ENCODE measurements at places on chromosomes 13 and 19.
A peak's percentile ranks its signal among the peaks of the same experiment; 100 is the strongest.

DNA sequence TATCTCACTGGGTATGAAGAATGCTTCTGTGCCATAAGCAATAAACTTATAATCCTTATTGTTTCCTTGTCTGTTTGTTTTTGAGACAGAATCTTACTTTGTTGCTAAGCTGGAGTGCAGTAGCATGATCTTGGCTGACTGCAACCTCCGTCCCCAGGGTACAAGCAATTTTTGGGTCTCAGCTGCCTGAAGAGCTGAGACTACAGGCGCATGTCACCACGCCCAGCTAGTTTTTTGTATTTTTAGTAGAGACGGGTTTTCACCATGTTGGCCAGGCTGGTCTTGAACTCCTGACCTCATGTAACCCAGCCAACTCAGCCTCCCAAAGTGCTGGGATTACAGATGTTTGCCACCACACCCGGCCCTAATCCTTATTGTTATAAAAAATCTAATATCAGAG lies 112.5 kb downstream of the MYO16 start:
- DNase-seq, result no peak

DNA sequence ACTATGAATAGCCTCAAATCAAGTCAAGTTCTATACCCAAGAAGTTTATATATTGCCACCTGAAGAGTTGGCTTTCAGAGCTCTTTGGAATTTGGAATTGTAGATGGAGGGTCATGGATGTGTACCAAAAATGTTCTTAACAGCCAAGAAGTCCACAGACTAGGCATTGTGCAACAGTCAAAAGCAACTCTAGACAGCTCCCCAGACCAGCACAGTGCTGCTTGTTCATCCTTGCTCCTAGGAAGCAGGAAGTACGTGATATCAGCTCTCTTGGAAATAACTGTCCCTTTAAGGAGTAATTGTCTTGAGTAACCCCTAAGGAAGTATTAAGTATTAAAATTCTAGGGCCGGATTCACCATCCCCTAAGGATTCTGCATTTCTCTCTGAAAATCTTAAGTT lies 30.7 kb upstream of the IL17D start:
- DNase-seq, result no peak

- DNase-seq, result no peak
Measured at GRCh38 chr13:98651744-98652143, 74.8 kb upstream of the STK24 start.

DNA sequence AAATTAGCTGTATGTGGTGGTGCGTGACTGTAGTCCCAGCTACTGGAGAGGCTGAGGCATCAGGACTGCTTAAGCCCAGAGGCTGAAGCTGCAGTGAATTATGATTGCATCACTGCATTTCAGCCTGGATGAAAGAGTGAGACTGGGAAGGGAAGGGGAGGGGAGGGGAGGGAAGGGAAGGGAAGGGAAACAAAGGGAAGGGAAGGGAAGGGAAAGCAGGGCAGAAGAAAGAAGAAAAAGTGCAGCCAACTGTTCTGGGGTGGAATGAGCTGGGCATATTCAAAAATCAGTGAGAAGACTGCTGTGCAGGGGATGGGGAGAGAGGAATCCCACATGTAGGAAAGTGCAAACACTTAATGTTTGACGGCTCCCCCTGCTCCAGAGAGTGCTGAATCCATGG lies 905.5 kb downstream of the UQCRFS1 start:
- DNase-seq, result no peak

DNA sequence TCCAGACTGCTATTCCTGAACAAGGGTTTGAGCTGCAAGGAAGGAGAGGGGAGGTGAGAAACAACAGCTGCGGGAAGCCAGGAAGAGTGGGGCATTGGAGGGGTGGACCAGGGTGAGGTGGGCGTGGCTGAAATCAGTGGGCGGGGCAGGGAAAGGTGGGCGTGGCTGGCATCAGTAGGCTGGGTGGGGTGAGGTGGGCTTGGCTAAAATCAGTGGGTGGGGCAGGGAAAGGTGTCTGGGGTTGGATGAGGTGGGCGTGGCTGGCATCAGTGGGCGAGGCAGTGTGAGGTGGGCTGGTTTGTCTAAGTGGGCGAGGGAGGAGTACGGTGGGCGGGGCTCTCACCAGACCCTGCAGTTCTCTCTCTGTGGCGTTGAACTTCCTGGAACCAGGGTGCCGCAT lies 87.6 kb downstream of the MUC16 start:
- DNase-seq, result no peak

- no peak for DNase-seq
Measured at GRCh38 chr13:79681069-79681468, 200.1 kb downstream of the NDFIP2 start.

DNA sequence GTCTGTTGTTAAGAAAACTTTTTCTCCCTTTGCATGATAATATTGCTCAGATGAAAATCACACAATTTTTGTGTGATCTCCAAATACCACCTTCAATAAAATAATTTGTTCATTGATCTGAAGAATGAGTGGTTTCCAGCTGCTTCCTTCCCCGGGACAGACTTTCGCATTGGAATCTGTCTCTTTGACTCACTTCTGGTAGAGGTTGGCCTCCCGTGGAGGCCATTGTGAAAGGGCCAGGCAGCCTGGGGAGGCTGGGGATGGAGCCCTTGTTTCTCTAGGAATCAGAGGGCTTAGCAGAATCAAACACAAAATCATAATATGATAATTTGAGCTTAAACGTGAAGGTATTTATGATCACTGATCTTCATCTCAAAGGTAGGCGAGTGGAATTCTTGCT lies 135.0 kb upstream of the ZNF536 start:
- DNase-seq, result no peak

DNA sequence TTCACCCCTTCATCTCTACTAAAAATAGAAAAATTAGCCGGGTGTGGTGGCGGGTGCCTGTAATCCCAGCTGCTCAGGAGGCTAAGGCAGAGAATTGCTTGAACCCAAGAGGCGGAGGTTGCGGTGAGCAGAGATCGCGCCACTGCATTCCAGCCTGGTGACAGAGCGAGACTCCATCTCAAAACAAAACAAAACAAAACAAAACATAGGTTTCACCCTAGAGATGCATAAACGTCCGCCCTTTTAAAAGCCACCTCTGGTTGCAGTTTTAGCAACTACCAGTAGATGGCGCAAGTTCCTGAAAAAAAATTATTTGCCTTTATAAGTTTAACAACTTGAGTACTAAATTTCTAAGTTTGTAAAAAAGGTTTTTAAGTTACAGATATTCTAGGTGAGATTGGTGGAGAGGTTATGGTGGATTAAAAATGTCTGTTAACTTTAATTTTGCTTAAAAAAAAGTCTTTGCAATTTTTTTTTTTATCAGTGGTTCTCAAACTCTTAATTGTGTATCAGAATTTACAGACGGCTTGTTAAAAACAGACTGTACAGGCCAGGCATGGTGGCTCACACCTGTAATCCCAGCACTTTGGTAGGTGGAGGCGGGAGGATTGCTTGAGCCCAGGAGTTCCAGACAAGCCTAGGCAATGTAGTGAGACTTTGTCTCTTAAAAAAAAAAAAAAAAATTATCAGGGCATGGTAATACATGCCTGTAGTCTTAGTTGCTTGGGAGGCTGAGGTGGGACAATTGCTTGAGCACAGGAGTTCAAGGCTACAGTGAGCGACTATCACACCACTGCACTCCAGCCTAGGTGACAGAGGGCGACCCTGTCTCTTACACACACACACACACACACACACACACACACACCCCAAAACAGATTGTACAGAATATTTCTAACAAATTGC lies 42.1 kb downstream of the NAA16 start:
- DNase-seq, result peak; percentile 59

DNA sequence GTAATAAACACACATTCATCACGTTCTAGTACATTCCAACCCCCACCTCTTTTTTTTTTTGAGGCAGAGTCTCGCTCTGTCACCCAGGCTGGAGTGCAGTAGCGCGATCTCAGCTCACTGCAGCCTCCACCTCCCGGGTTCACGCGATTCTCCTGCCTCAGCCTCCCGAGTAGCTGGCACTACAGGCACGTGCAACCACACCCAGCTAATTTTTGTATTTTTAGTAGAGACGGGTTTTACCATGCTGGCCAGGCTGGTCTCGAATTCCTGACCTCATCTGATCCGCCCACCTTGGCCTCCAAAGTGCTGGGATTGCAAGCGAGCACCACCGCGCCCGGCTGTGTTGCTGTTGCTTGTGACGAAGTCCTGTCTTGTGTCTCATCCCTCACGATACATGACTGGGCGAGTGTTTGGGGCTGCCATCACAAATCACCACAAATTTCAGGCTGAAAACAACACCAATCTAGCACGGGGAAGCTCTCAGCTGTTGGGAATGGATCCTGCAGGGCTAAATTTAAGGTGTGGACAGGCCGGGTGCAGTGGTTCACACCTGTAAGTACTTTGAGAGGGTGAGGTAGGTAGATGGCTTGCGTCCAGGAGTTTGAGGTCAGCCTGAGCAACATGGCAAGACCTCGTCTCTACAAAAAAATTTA lies 15.7 kb downstream of the MOB3A start:
- no peak for DNase-seq

DNA sequence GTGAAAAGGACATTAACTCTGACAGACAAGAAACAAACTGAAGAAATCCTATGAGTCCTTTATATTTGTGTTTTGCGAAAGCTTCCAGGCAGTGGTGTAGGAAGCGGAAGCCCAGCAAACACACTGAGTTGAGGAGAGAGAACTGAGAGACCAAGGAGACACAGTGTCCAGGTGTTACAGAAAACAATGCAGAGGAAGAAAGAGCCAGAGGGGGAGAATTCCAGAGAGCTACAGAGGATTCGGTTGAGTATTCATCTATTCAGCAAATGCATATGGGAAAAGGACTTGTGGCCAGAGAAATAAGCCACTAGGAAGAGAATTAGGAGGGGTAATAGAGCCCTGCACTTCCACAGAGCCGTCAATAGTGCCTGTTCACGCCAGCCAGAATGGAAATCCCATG lies 183.5 kb downstream of the LIG4 start:
- no peak for DNase-seq

DNA sequence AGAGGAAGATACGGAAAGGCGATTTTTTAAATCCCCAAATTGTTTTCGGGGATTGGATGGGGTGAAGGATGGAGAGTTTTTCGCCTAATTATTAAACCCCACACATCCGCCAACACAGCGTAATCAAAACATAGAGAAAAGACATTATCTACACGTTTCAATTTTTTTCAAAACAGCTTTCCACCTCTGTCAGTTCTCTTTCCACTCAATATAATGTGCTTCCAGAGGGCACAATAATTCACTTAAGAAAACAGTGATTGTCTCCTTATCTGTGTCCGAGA lies 435 bp upstream of the OBI1 start:
- DNase-seq, result no peak

- peak; percentile 95 for DNase-seq
Measured at GRCh38 chr13:85332615-85333014, 466.6 kb downstream of the SLITRK6 start.

- peak; percentile 5 for DNase-seq
Measured at GRCh38 chr13:93004919-93005318, 221.7 kb upstream of the GPC6 start.

DNA sequence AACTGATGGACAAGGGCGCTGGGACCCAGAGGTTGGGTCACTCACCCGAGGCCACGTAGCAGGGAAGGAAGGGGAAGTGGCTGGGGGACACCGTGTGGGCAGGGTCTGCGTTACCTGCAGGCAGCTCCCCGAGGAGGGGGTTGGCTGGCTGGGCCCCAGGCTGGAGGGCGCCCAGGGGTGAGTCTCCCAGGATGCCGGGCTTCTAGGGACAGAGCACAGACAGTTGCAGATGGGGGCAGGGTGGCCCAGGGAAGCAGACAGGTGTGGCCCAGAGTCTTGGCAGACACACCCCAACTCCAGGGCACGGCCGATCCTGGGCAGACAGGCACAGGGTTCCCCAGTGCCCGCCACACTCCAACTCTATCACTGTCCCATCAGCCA lies 5.6 kb upstream of the FDX2 start:
- no peak for DNase-seq

DNA sequence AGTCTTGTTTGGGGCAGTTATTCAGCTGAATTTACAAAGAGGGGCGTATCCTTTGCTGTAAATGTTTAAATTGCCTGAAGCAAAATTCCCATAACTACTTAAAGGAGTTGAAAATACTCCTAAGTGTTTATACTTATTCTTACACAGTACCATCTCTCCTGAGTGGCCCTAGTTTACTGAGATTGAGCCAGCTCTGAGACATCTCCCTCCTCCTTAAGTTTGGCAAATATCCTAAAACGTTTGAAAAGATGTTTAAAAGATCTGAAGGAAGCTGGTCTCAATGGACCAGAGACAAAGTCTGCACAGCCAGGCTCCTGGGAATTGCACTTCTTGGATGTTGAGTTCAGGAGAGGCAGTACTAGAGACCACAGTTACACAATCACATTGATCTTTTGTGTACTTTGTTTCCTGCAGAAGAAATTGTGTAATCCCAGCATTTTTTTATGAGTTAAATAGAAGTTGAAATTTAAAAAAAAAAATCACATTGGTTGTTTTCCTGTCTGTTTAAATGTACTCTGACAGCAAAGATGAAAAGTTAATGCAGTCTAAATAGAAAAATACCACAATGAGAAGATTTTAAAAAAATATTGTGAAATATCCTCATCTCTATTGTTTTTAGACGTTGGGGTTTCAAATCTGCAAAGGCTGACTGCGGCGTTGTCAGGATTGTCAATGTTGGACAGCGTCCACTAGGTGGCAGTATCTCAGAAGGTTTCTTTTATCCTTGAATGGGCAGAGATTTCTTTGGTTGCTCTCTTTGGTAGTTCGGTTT lies 20.7 kb downstream of the TNFSF11 start:
- peak; percentile 59 for DNase-seq

- DNase-seq, result no peak
Measured at GRCh38 chr13:77811381-77811780, 107.2 kb downstream of the EDNRB start.

DNA sequence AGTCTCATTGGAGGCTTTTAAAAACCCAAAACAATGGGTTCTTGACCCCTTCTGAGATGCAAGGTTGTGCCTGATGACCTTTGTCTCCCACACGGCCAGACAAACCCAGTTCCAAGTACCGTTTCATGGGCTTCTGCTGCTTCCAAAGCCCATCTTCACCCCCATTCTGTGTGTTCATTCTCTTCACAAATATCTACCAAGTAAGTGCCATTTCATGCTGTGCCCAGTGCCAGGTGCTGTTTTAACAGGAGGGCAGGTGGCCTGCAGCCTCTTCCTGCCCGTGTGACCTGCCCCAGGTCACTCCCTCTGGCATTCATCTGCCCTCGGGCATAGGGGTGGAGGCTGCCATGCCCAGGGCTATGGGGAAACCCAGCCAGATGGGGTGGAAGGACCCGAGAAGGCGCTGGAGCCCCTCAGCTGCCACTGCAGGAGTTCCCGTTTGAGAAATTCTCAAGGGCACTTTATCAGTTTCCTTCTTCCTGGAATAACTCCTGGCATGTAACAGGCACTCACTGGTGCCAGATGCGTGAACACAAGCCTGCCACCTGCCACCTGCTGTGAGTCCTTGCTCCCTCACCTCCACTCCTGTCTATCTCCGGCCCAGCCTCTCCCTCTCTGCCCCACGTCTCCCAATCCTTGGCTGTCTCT lies 12.5 kb downstream of the CAPN12 start:
- DNase-seq, result no peak

GRCh38 chr19:31173991-31174390 lies 175.2 kb downstream of the TSHZ3 start:
- DNase-seq, result no peak
